ENCODE measurements at places on chromosomes 1 and 21.

DNA sequence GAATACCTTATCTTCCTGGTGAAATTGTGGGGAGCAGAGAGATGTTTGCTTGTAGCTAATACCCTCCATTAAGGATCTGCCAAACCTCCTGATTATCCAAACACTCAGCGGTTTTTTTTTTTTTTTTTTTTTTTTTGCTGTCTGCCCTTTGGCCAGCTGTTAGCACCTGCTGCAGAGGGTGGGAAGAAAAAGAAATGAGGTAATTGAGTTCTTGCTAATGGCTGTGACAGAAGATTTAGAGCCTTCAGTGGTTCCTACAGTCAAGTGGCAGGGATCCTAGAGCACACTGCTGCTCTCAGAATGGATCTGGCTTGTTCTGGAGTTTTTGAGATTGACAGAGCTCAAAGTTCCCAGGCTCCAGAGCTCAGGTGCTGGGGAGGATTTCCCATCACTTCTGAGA, 342.5 kb downstream of the DISC1 start:
- no peak for DNase-seq

DNA sequence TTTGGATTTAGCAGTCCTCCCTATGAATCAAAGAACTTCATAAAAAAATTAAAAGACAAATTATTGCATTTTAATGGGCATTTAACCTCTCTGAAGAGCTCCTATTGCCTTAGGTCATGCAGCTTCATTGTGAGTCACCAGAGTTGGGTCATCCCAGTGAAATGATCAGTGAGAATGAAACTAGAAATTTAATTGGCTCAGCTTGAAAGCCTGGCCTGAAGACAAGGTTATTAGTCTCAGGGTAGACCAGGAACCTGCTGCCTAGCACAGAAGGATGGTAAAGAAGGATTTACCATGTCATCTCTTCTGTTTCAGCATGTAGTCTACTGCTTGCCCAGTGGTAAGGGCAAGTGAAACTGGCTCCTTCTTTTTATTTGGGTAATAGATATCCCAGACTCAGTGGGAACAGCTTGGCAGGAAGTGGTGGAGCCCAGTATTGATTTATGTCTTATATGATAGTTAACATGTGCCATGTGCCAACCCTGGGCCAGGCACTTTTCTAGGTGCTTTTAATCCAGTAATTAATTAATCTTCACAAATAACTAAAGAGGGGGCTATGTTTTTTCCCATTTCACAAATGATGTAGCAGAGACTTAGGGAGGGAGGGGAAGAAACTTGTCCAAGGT, 23.6 kb downstream of the LAMC2 start:
- no peak for DNase-seq

DNA sequence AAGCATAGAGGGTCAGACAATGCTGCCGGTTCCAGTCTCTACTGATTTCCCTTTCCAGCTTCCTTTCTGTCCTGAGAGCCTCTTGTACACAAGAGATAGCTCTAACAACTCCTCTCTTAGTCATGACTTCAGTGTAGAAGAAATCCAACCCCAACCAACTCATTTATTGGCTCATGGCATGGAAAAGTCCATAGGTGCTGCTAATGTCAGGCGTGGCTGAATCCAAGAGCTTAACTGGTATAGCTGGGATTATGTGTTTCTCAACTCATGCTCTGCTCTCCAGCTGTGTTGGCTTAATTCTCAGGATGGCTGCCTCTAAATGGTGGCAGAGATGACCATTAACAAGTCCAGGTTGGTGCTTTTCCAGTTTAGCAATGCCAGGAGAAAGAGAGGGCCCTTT, 12.4 kb upstream of the THRAP3 start:
- no peak for DNase-seq

GRCh38 chr1:172837816-172838679, 179.1 kb downstream of the FASLG start:
- DNase-seq = no peak

GRCh38 chr1:89799495-89799894, 21.3 kb upstream of the LRRC8D start:
- DNase-seq = no peak

DNA sequence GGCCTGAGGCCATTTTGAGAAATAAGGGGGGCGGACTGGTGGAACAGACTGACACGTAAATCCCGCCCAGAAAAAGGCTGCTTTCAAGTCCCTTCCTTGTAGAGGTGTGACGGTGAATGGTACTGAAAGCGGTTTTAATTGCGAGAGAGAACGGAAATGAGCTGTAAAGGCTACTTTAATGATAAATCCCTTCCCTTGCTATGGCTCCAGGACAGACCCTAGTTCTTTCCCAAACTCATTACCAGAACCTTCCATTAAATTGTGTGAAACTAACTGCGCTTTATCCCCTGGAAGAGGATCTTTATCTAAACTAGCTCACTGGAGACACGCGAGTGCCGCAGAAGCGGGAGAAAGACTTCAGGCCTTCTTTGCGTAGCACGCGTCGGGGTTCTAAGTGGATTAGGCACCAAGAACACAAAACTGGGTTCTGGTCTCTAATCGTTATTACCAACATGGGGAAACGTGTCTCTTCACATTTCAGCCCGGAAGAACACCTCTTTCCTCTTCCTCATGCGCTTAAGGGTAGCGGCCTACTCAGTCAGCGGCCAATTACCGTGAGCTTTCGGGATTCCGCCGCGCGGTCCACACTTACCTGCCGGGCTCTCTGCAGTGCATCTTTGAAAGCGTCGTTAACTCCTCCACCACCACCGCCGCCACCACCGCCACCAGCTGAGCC, 441 bp downstream of the FUBP1 start:
- peak; percentile 73 for DNase-seq

DNA sequence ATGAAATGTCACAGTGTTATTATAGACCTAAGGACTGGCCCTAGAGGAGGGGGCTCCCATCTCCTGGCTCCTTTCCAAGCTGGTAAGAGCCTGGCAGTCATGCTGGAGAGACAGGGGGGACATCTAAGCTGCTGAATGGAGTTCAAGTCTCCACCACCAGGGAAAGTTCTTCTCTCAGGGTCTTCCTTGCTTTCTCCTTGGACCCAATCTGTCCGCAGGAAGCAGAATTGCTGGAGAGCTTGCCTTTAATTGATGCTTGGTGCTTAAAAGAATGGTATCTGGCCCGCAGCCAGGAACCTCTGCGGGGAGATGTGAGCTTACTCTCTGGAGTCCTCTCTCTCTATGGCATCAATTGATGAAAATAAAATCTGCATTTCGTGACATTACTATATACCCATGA, 25.1 kb downstream of the IRF2BP2 start:
- no peak for DNase-seq

DNA sequence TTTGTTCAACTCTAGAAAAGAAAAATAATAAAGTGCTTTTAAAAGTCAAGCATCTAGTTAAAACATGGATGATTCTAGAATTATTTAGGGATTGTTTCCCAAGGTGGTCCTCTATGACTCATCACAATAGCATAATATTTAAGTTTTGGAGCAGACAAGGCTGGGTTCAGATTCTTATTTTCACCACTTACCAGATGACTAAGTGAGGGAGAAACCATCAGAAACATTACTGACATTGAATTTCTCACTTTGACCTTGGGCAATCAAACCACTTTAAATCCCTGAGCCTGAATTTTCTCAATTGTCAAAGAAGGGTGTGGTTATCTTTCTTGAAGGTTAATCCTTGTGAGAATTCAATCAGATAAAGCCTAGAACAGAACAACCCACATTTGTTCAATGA, 102.5 kb upstream of the PTGFR start:
- DNase-seq = no peak

GRCh38 chr1:6969106-6969505, 183.9 kb downstream of the CAMTA1 start:
- peak; percentile 57 for DNase-seq

- DNase-seq = no peak
Measured at GRCh38 chr1:53822931-53823330, 15.2 kb downstream of the NDC1 start.

- DNase-seq = peak; percentile 49
Measured at GRCh38 chr1:212607206-212607912, 1.2 kb upstream of the ATF3 start.

DNA sequence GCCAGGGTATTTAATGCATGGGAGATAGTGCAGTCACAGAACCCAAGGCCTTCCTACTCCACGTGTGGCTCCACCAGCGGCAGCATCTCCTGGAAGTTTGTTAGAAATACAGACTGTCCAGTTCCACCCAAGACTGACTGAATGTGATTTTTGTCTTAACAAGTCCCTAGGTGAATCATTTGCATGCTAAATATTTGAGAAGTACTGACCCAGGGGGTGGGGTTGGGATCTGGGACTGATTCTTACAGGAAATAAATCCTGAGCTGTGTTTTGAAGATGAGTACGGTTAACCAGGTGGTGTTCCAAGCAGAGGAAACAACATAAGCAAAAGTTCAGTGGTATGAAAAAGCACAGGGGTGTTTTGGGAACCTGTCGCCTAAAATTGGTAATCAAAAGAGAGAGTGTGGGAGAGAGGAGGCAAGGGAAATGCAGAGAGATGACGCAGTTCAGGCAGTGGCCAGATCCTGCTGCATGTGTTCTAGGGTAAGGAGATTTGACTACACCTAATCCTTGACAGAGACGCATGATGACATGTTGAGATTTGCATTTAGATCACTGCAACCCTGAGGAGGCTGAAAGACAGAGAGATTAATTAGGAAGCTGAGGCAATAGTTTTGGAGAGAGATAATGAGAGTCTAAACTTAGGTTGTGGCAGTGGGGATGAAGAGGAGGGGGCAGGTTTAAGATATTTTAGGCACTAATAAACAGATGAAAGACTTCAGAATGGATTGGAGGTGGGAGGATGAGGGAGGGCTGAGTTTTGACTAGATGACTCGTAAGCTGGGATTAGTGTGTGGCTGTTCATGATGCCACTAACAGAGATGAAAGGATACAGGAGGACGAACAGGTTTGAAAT, 3.7 kb upstream of the ZNF326 start:
- DNase-seq = no peak

- peak; percentile 28 for DNase-seq
Measured at GRCh38 chr21:45698493-45699184, 55.1 kb downstream of the PCBP3 start.

- no peak for DNase-seq
Measured at GRCh38 chr1:26754086-26754874, 33.5 kb upstream of the PIGV start.

- DNase-seq = no peak
Measured at GRCh38 chr1:96104506-96104905, 617.1 kb upstream of the PTBP2 start.

GRCh38 chr1:226934483-226935237, 5.4 kb upstream of the COQ8A start:
- DNase-seq = no peak

- no peak for DNase-seq
Measured at GRCh38 chr1:172448995-172449584, 5.2 kb upstream of the PIGC start.

- no peak for DNase-seq
Measured at GRCh38 chr1:11486231-11487009, 7.5 kb downstream of the DISP3 start.

DNA sequence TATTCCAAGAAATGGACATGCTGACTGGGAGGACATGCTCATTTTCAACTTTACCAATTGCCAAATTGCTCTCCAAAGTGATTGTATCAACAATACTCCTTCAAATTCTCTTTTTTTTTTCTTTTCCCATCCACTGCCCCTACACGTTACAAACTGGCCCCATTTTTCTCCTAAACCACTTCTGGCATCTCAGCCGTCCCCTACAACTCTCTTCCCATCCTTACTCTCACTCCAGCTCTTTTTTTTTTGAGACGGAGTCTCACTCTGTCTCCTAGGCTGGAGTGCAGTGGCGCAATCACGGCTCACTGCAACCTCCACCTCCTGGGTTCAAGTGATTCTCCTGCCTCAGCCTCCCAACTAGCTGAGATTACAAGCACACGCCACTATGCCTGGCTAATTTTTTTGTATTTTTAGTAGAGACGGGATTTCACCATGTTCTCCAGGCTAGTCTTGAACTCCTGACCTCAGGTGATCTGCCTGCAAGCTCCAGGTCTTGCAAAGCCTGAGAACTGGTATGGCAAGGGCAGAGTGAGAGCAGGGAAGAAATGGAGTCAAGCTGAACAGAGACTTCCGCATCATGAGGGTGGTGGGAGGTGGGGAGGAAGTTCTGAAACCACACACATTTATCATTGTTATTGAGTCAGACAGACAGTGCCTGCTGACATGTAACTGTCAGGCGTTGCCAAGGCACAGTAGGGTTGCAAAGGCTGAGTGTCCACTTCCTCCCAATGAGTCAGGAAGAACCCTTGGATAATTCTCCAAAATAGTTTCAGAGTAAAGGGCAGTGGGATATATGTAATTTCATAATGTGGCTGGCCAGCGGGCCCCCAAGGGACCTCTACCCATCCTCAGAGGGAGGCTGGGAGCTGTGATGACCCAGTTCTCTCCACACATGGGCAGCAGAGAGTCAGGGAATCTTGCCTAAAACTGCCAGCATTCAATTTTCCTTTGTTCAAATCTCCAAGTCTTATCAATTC, 17.4 kb downstream of the CELA3A start:
- peak; percentile 74 for DNase-seq
